Activated CD4-positive, alpha-beta T cell treated with anti-CD3 and anti-CD28 coated beads, Interleukin-2, Interleukin-6, amounts not matched to agents 100 ng/mL and 50 ng/mL, durations not matched to agents 16 hours and 8 hours (primary cell): ENCODE measurements at places on chromosomes 3 and 15.

- DNase-seq, result no peak
Observed at GRCh38 chr3:111902534-111902933, 43.5 kb downstream of the PHLDB2 start.

- no peak for DNase-seq
Observed at GRCh38 chr3:190005343-190006113, 115.2 kb downstream of the P3H2 start.

DNA sequence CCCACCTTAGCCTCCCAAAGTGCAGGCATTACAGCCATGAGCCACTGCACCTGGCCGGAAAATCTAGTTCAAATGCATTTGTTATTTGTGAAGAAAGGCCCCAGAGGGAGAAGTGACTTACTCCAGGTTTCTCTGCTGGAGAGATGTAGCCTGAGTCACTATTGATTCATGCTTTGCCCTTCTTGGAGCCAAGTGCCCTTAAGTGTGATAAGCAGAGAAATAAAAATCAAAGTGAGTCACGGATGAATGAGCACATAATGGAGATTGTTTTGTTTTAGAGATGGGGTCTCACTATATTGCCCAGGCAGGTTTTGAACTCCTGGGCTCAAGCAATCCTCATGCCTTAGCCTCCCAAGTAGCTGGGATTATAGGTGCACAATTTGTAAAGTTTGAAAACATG is 33.1 kb downstream of the CDC25A start:
- DNase-seq, result no peak

GRCh38 chr3:98877132-98877531 is 24.4 kb downstream of the DCBLD2 start:
- peak; percentile 32 for DNase-seq

- DNase-seq, result no peak
Observed at GRCh38 chr15:68211656-68212320, 6.7 kb upstream of the CALML4 start.

DNA sequence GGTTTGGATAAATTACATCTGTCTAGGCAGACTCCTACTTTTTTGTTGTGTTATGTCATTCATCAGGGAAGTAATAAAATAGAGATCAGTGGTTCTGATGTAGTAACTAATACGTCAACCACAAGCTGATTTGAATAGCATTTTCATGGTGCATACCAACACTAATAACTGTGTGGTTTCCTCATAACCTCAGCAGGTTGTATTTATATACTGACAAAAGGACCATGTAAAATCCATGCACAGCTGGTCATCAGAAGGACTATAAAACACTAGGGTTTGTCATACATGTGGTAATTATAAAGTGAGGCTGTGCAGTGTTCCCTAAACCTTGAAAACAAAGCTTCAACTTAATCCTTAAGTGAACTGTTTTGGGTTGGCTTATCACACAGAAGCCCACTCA is 216.8 kb upstream of the RBMS3 start:
- no peak for DNase-seq

- no peak for DNase-seq
Observed at GRCh38 chr3:58604031-58604430, 26.8 kb upstream of the FAM107A start.

- no peak for DNase-seq
Observed at GRCh38 chr3:14879211-14879874, 60.6 kb downstream of the FGD5 start.

DNA sequence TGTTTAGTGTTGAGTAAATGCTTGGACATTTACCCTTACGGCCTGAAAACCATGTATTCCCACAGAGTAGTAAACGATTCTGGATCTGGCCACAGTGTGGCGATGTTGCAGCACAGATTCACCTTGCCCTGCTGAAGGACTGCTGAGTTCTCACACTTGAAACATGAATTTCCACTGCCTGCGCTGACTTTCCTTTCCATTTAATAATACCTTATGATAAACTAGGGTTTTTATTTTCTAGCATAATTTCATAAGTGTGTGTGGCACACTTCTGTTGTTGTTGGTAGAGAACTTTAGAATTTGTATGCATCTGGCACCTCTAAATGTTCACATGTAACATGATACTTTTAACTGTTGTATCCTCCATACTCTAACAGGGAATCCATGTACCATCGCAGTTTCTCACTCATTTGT is 53.9 kb downstream of the C3orf38 start:
- peak; percentile 63 for DNase-seq

GRCh38 chr15:89967881-89968280 is 33.2 kb upstream of the ZNF710 start:
- no peak for DNase-seq

DNA sequence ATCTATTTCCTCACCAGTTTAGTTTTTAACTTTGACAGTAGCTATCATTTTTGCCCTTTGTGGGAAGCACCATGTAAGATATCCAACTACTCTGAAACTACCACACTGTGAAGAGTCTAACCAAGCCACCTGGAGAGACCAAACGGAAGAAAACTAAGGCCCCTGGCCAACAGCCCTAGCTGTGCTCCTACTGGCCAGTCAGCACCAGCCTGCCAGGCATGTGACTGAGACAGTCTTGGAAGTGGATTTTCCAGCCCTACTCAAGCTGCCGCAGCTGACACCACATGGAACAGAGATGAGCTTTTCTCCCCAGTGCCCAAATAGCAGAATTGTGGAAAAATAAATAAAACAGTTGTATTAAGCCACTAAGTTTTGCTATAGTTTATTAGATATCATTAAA is 2.9 kb upstream of the TBC1D5 start:
- DNase-seq, result no peak

DNA sequence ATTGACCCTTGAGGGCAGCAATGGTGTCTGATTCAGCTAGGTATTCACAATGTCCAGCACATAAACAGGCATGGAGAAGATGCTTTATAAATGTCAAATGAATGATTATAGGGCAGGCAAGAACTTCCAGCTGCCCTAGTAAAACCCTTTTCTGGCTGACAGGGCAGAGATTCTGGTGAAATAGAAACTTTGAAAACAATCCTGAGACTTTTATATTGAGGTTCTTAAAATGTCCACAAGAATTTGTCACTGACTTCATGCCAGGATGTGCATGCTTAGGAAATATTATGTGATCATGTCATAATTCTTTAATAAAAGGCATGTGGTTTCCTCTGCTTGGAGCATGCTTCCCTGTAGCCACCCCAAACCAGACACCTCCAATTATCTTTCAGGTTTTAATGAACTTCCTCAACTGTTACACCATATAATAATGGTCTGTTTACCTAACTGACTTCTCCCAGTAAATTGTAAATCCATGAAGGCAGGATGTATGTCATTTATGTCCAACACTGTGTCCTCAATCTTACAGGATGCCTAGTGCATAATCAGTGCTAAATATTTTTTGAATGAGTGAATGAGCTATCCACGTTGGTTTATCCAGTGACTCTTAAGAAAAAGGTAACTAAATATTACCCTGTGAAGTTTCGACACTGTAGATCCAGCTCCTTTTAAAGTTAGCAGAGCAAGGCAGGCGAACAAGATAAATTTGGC is 43.4 kb upstream of the CLRN1 start:
- DNase-seq, result no peak

DNA sequence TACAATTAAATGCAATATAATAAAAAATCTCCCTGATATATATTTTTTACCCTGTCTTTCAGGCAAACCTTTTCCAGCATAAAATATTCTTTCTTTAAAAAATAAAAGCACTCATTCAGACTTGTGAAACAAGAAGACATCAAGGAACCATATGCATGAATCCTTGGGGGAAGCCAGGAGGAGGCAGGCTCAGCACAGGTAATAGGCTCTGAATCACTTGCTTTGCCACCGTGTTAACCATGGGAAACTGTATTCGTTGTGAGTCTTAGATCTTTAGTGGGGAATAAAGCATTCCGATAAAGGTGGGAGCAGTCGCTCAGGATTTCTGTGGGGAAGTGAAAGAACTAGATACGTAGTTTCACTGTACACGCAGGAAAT is 42.4 kb downstream of the FBN1 start:
- no peak for DNase-seq

GRCh38 chr3:108312656-108313055 is 16.3 kb downstream of the HHLA2 start:
- no peak for DNase-seq

DNA sequence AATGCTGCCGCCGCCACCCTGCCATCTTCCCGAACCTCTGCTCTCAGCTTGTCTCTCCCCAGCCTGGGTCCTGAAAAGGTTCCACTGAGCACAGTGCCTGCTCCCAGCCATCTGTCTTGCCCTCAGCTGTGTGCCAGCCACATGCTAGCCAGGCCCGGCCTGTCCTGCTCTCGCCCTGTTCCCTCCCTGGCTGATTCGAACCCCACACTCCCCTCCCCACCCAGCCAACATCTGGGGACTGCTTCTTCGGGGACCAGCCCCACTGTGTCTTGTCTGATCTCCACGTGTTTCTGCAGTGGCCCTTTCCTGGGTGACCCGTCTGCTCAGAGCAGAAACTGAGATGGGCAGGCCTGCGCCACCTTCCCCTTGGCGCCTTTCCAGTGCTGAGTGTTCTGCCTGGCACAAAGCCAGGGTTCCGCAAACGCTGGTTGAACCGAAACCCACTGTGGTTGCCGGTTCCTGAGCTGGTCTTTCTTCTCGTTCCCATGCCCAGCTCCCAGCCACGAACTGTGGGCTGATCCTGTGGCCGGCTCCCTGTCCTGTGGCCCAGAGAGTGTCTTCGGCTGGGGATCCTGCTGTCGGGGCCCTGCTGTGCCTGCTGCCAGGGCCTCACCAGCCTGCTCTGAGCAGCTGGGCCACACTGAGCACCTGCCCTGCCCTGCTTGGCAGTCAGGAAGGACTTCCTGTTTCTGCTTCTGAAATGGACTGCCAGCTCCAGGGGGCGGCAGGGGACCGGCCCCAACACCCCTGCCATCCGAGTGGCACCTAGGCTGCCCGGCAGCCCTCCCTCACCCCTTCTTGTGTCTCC is 62.7 kb upstream of the KLF13 start:
- DNase-seq, result peak; percentile 84

DNA sequence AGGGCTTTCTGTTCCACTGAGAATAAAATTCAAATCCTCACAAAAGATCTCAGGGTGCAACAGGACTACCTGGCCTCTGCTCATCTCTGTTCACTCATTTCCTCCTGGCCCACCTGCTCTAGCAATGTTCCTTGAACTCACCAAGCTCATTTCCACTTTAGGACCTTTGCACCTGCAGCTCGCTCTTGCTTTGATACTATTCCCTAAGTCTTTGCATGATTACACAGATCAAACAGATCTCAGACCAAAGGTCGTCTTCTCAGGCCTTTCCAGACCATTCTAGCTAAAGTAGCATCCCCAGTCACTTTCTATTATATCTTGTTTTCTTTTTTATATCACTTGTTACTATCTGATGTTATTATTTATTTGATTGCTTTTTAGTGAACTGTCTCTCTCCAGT is 54.7 kb downstream of the B3GNT5 start:
- no peak for DNase-seq

GRCh38 chr15:31065824-31066223 is 35.7 kb downstream of the TRPM1 start:
- DNase-seq, result no peak

DNA sequence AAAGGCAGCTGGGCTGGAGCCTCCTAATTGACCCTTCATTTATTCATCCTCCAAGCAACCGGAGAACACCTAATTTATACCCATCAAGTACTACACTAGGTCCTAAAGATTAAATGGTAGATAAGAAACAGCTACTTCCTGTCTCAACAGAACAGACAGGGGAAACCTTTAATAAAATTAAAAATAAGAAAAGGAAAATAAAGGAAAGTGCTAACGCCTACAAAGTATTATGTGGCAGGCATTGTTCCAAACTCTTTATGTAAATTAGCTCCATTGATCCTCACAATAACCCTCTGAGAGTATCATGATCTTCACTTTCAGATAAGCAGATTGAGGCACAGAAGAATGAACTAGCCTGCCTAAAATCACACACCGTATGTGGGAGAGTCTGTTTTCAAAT is 139.5 kb downstream of the CNTN6 start:
- no peak for DNase-seq

- DNase-seq, result no peak
Observed at GRCh38 chr3:66098436-66098835, 59.7 kb upstream of the MAGI1 start.

GRCh38 chr3:34131091-34131490 is 332.7 kb downstream of the PDCD6IP start:
- no peak for DNase-seq

DNA sequence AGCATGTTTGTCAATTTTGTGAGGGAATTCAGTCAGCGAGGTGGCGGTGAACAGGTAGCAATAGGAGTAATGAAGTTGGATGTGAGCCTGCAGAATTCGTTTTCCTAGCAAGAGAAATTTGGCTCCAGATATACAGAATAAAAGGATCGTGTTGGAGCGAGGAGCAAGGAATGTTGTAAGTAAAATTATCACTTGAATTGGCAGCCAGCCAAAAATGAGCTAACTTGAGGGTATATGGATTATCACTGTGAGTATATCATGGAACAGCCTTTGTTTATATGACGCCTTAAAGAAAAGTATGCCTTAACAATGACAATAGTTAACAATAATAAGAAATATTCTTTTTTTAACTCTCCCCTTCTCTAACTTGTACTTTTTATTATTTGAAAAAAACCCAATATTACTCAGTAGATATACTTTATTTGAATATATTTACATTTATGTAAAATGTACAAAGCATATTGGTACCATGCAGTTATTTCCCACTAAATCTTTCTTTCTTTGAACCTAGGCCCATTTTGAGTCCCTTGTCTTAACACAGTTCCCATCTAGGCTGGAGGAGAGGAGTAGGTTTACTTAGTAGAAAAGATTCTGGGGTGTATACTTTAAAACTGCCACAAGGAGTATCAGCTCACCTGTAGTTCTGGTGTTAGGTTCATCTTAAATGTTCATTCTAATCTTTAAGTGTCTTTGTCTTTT is 29.3 kb downstream of the EPHA6 start:
- no peak for DNase-seq
